ENCODE measurements at places on chromosomes 11 and 22.
A peak's percentile ranks its signal among the peaks of the same experiment; 100 is the strongest.

GRCh38 chr22:33922349-33922681 lies 2.0 kb upstream of the LARGE1 start:
- no peak for DNase-seq

GRCh38 chr11:128522943-128523518 lies 64.3 kb downstream of the ETS1 start:
- DNase-seq: peak; percentile 30

- peak; percentile 81 for DNase-seq
Measured at GRCh38 chr11:133834682-133835592, 10.4 kb downstream of the SPATA19 start.

DNA sequence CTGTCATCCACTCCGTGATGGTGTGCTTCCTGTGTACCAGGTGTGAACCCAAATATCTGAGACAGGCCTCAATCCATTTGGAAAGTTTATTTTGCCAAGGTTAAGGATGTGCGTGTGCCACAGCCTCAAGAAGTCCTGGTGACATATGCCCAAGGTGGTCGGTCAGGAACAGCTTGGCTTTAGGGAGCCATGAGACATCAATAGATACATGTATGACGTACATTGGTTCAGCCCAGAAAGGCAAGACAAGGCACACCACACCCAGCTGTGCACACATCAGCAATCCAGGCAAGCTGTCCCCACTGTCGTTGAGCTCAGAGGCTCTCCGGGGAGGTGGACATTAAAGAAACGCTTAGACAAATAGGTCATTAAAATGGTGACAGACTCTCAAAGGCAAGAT lies 56.8 kb upstream of the SHANK2 start:
- DNase-seq: no peak

DNA sequence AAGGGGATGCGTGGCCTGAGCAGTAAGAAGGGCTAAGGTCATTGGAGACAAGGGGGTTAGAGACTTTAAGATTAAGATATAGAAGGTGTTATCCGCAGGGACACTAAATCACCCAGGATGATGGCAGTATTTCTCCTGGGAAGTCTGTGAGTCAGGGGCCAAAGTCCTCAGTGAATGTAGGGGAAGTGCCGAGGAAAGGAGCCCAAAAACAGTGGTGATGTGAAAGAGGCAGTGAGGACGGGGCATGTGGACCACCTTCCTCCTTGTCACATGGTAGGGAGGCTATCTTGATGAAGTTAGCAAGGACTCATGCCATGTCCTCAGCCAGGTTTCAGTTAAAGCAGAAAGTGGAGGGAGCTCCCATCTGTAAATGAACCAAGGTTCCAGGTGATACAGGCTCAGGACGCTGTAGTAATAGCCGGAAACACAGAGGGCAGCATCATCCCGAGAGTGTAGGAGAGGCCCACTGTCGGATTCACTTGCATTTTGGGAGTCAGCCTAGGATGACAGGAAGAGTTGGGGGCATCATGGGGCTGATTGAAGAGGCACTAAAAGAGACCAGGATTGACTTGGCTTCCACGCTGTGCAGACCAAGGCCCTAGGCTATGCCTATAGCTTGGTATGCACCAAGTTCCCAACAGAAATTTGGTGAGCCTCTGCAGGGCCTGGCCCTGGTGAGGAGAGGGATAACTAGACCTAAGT lies 33.5 kb downstream of the WEE1 start:
- DNase-seq: no peak

DNA sequence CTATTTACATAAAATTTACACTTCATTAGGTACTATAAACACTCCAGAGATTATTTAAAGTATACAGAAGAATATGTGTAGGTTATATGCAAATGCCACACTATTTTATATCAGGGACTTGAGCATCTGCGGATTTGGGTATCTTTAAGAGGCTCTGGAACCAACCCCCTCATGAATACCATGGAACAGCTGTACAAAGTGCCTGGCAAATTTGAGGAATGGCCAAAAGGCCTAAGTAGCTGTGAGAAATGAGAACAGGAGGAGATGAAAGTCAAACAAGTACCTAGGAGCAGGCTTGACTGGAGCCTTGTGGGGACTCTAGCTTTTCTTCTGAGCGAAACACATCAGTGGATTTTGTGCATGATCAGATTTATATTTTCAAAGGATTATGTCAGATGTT lies 149.3 kb downstream of the RBFOX2 start:
- DNase-seq: no peak

GRCh38 chr22:22834204-22834603 lies 53.4 kb upstream of the IGLL5 start:
- DNase-seq: no peak

GRCh38 chr11:14237444-14237961 lies 121.5 kb downstream of the RRAS2 start:
- peak; percentile 20 for DNase-seq

DNA sequence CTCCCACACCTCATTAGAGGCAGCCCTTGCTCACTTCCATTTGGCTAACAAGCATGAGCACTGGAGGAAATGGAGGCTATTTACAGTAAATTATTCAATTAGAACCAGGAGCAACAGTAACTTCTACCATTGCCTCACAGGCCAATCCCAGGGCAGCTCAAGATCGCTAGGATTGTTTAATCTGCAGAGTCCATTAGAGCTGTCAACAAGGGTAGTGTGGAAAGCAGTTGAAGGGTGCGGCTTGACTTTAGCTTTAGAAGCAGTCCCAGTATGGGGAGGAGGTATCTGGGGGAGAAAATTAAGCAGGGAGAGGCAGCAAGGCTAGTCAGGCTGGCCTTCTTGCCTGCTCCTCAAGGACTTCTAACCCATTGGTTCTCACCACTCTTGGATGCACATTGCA lies 38.3 kb upstream of the CYP2R1 start:
- DNase-seq: no peak

DNA sequence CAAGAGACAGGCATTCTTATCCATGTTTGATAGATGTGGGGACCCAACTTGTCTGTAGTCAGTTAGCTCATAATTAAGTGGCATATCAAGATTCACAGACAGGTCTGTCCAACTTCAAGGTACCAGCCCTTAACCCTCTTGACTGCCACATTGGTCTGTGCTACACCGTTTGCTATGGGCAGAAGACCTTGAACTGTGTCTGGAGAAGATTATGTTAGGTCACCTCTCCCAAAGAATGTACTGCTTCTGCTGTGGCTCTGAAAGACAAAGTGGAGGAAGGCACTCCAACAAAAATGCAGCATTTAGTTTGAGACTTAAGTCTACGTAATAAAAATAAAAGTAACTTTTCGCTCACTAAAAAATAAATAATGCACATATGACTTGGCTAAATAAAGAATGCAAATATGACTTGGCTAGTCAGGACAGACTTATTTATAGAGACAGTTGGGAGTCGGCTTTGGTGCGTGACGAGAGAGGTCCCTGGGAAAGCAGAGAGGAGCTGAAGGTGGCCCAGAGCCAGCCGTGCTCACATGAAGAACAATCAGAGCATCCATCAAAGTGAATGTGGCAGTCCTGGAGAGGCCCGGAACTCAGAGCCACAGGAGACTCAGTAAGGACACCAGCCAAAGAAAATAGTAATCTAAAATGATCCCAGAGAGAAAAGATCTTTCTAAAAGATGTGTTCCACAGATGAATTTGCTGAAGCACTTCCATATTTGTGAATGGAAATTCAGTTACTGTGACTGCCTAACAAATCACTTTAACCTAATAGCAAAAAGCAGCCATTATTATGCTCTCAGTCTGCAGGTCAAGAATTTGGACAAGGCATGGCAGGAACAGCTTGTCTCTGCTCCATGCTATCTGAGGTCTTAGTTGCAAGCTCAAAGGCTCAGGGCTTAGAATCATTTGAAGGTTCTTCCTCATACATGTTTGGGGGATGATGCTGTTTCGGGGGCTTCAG lies 35.0 kb downstream of the CWC15 start:
- no peak for DNase-seq

DNA sequence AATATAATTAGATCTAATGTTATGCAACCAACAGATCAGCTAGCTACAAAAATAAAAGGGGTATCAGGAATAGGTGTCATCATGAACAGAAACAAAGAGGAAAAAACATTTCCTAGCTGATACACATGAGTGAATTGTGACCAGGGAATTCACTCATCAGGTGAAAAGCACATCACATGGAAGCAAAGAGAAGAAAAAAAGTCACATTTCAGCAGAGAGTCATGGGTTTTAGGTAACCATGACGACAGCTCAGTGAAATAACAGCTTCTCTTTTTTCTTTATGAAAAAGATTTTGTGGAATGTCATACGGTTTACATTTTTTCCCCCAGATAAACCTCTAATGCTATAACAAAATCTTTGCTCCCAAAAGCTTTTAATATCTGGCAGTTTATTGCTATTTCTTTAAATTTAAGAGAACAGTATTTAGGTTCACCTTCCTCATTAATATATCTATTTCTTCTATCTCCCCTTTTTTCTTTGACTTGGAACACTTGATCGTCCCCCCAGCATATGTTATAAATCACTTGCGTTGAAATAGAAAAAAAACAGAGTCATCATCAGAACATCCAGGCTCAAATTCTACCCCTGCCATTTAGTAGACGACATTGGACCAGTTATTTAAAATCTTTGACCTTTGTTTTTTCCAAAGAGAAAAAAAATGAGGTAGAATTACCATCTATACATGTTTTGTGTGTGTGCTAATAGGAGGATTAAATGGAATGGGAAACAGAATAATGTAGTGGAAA lies 5.3 kb downstream of the TYR start:
- no peak for DNase-seq

GRCh38 chr22:37681556-37682049 lies 4.5 kb upstream of the NOL12 start:
- DNase-seq: peak; percentile 86

GRCh38 chr11:14067686-14068085 lies 105.2 kb downstream of the SPON1 start:
- DNase-seq: no peak

GRCh38 chr22:38397189-38398085 lies 57.6 kb downstream of the KCNJ4 start:
- DNase-seq: peak; percentile 72

DNA sequence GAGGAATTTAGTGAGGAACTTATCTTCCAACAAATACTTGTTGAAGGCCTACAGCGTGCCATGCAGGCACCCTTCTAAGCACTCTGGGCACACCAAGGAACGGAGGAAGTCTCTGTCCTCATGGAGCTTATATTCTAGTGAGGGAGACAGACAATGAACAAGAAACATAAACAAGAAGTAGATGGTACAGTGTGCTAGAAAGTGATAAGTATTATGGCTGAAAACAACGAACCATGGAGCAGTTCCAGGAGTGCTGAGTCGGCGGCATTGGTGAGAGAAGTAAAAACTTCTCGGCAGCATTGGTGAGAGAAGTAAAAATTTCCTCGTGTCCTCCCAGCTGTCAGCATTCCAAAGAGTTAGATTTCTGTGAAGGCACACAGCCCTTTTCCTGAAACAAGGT lies 53.2 kb downstream of the FAM76B start:
- DNase-seq: no peak

GRCh38 chr11:6648501-6648900 lies 7.1 kb downstream of the DCHS1 start:
- peak; percentile 31 for DNase-seq

DNA sequence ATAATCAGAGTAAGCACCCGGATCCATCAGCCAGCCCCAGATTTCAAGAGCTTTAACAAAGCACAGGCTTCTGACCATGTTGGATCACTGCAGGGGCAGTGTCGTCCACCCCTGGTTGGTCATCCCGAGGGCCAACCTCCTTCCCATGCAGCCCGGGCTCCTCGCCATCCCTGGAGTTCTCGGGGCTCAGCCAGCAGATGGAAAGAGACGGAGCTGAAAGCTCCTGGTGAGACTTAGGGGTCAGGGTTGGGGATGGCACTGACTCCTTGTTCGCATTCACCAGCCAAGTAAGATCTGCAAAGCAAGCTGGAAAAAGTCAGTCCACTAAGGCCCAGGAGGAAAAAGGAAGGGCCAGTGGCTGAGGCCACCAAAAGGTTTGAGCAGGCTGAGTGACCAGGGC lies 888.9 kb downstream of the BRD1 start:
- DNase-seq: no peak

DNA sequence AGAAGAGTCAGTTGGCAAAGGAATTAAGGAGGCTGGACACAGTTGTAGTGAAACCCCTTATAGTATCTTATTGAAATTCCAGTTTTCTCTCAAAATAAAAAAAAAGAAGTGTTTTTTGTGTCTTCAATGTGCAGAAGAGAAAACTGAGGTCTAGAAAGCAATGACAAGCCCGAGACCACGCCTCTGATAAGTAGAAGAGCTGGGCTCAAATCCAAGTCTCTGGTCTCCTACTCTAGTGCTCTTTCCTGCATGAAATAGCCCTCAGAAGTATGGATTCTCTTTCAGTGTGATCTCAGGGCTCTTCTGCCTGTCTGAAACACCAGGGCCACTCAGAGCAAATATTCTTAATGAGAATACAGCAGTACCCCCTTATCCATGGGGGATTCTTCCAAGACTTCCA lies 200.9 kb downstream of the KIF18A start:
- no peak for DNase-seq

DNA sequence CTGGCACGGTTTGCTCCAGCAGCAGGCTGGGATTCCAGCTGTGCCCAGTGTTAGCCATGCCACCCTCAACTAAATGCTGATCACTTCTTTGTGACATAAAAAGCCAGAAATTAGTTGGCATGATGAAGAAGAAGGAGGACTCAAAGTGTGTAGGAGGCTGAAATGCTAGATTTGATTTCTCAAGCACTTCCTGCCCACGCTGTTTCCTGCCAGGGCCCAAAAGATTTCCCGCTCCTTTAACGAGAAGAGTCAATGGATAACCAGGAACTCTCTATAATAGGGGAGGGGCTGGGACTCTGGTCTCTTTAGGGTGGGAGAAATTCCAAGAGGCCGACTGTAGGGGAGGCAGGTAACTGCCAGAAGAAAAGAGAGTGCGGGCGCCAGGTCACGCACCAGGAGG lies 26.4 kb downstream of the APOL3 start:
- DNase-seq: peak; percentile 17

DNA sequence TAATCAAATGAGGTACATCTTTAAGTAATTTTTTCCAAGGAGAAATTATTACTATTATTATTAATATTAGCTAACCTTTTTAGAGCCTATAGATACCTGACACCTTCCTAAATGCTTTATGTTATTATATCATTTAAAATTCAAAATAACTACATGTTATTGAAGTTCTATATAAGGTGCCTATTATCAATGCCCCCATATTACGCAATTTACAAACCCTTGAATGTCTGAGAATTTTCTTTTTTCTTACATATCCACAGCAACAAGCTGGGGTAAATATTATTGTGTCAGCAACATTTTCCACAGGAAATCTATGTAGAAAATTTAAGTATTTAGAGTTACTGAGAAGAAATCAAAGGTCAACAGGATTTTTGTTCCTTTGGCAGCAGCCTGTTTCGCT lies 327.3 kb downstream of the NXPE2 start:
- no peak for DNase-seq

DNA sequence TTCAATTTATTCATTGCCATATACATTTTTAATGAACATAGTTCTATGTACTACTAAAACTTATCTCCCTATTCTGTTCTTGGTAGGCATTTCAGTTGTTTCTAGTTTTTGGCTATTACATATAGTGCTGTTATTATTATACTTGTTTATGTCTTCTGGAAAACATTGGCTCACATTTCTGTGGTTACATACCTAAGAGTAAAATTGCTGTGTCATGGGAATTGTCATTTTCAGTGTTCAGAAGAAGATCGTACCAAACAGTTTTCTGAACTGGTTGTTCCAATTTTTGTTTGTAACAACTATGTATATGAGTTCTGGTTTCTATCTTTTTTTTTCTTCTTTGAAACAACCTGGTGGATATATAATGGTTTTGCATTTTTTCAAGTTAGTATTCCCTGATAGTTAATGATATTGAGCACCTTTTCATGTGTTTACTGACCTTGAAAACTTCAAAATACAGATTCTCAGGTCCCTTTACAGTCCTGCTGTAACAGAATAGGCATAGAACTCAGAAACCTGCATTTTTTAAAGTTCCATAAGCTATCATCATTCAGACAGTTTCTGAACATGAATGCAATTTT lies 230.7 kb downstream of the JRKL start:
- DNase-seq: no peak

GRCh38 chr11:118939404-118939915 lies 13.7 kb upstream of the BCL9L start:
- no peak for DNase-seq

Measured in NB4 (cell line).